ENCODE measurements at places on chromosomes 6 and 20.

DNA sequence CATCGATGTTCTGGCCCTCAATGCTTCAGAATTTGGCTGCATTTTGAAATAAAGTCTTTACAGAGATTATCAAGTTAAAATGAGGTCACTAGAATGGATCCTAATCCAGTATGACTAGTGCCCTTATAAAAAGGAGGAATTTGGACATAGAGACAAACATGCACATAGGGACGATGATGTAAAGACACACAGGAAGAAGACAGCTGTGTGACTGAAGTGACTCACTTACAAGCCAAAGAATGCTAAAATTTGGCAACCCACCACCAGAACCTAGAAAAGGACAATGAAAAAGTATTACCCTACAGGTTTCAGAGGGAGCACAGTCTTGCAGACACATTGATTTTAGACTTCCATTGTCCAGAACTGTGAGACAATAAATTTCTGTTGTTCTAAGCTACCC is 322.8 kb upstream of the GJE1 start:
- no peak for DNase-seq

DNA sequence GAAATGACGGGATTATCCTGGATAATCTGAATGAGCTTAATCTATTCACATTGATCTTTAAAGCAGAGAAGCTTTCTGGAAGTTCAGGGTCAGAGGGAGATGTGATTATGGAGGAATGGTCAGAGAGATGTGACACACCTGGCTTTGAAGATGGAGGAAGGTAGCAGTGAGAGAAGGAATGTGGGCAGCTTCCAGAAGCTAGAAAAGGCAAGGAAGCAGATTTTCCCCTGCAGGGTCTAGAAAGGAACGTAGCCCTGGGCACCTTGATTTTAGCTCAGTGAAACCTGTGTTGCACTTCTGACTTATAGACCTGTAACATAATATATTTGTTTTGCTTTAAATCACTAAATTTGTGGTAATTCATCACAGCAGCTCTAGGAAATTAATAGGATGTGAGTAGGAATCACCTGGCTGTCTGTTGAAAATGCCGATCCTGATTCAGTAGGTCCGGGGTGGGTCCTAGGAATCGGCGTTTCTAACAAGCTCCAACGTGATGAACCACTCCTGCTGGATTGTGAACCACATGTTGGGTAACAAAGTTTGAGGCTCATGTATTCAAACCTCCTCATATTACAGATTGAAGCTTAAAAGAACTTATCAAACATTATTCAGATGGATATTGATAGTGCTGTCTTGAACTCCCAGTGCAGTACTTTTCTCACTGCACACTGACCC is 157.0 kb downstream of the GJA1 start:
- no peak for DNase-seq

DNA sequence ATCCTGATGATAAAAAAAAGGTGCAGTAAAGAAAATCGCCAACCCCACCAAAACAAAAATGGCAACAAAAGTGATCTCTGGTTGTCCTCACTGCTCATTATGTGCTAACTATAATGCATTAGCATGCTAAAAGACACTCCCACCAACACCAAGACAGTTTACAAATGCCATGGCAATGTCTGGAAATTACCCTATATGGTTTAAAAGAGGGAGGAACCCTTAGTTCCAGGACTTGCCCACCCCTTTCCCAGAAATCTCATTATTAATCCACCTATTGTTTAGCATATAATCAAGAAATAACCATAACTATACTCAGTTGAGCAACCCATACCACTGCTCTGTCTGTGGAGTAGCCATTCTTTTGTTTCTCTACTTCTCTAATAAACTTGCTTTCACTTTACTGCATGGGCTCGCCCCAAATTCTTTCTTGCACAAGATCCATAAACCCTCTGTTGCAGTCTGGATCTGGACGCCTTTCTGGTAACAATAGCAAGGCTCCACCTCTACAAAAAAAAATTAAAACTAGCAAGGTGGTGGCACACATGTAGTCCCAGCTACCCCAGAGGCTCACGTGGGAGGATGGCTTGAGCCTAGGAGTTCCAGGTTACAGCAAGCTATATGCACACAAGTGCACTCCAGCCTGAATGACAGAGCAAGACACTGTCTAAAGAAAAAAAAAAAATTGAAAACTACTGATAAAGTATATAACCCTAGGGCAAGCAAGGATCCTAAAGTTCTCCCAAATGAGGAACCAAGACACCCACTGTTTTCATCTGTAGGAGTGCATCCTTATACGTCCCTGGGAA is 278.8 kb upstream of the JARID2 start:
- DNase-seq = no peak

DNA sequence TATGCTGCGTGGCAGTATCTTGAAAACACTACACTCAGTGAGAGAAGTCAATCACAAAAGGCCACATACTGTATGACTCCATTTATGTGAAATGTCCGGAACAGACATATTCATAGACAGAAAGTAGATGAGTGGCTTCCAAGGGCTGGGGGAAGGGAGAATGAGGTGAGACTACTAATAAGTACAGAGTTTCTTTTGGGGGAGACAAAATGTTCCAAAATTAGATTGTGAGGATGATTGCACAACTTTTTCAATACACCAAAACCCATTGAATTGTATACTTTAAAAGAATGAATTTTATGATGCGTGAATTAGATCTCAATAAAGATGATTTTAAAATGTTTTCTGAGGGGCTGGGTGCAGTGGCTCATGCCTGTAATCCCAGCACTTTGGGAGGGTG is 9.2 kb upstream of the SPO11 start:
- no peak for DNase-seq

DNA sequence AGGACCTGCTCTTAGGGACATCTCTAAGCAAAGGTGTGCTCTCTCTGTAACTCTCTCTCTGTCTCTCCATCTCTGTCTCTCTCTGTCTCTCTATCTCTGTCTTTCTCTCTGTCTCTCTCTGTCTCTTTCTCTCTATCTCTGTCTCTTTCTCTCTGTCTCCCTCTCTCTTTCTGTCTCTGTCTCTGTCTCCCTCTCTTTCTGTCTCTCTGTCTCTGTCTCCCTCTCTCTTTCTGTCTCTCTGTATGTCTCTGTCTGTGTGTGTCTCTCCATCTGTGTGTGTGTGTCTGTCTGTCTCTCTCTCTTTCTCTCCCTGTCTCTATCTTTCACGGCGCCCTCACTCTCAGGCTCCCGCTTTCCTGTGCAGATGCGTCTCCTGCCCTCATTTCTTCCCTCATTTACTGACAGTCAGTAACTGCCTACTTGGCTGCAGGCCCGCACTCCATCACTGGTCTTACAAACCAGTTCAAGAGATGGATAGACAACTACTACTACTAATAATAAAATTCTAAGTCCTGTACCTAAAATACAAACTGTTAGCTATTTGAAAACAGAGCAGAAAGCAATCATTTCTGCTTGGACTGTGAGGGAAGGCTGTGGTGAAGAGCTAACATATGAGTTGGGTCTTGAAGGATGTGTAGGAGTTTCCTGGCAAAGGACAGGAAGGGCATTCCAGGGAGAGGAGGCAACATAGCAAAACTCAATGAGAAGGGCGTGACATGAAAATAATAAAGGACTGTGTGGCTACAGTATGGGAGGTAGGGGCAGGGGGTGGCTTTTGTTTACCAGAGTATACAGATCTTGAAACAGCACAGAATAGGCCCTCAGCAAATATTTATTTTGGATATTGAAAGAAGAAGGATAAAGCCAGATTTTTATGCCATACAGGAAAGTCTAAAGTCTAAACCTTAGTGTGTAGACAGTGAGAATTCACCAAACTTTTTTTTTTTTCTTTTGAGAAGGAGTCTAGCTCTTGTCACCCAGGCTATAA is 67.8 kb upstream of the TAB2 start:
- DNase-seq = peak; percentile 20

DNA sequence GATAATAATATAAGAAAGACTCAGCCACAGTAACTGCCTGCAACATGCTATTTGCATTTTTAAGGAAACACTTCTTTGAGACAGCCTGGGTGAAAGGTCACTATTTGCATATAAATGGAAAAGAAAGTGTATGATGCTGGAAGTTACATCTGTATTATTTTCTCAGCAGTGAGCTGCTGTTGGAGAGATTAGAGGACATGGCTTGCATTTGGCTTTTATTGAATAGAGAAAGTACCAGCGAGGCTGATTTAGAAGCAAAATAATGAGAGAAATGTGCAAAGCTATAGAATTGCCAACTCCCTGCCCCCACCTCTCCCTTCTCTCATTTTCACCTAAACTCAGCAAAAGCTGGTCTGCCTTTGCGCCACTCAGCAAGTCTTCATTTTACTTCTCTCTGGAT is 12.7 kb downstream of the MYT1 start:
- DNase-seq = no peak

DNA sequence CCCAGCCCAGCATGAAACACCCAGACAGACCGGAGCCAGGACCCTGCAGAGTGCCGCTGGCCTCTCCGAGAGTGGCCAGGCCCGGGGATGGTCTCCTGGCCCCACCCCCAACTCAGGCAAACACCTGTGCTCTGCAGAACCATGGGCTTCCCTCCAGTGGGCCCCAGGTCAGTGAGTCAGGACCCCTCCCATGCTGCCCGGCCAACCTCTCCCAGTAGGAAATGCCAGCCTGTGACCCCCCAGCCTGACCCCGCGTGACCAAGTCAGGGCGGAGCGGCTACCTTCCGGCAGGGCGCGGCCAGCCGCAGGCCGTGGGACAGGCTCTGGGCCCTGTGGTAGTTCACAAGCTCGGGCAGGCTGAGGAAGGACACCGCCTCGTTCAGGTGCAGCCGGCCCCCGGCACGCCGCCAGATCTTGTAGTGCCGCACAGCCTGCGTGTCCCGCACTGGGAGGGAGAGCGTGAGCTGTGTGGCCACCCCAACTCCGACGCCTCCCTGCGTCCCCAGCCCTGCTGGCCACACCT is 3.2 kb downstream of the PTK6 start:
- no peak for DNase-seq

DNA sequence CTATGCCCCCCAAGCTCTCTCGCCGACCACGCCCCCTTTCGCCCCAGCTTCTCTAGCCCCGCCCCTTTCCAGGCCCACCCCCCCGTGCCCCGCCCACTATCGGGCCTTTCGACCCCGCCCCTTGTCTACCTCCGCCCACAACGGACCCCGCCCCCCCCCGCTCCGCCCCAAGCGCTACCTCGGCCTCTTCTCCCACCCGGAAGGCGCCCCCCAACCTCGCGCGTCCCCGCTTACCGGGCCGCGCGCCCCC is 200 bp downstream of the ZBTB22 start:
- DNase-seq = no peak

DNA sequence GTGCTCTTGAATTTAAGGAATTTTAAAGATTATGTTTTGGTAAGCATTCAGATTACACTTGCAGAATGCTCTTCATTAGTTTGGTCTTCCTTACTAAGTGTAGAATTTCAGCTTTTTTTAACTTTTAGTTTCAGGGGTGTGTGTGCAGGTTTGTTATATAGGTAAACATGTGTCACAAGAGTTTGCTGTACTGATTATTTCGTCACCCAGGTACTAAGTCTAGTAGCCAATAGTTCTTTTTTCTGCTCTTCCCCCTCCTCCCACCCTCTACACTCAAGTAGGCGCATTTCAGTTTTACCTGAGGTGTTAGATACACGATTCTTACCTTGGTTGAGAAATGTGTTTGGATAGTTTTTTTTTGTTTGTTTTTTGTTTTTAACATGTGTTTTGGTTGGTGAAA is 68.3 kb downstream of the AFG1L start:
- no peak for DNase-seq

DNA sequence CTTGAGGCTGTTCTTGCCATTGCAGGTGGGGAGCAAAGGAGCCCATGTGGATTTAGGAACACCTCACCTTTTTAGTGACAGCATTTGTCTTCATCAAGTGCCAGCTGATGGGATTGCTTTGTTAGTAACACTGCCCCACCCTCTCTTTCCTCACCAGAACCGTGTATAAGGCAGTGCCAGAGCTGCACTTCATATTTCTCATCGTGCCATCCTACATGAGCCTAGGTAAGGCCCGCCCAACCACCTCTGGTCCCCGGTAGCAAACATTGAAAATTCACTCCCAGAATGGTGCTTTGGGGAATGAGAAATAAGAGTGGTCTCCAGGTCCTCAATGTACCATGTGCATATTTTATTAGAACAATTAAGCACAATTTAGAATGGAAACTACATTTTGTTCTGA is 22.7 kb downstream of the CFAP61 start:
- no peak for DNase-seq

DNA sequence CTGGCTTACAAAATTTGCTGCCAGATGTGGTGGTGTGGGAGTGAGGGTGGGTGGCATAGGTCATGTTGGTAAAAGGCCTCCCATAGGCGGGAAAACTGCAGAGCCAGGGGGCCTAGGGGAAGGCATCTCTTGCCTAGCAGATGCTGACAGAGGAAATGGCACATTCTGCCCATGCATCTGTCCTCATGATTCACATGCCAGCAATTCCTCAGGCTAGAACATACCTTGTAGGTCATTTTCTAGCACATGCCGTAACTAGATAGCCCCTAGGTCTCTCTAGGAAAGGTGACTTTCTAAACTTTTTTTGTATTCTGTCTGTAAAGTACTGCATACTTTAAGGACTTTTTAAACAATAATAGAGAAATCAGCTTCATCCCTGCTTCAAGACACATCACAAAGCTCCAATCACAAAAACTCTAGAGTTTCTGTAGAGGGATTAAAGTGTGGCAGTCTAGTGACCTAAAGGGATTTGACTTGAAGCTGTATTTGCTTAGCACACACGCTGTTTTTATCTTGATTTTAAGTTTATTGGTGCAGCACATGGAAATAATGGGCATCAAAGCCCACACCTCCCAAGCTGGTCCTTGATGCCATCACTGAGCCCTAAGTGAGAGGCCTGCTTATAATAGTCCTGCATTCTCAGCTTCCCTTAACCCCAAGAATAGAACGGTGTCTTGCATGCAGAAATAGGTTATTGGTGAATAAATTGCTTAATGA is 55.2 kb downstream of the ANKEF1 start:
- no peak for DNase-seq

DNA sequence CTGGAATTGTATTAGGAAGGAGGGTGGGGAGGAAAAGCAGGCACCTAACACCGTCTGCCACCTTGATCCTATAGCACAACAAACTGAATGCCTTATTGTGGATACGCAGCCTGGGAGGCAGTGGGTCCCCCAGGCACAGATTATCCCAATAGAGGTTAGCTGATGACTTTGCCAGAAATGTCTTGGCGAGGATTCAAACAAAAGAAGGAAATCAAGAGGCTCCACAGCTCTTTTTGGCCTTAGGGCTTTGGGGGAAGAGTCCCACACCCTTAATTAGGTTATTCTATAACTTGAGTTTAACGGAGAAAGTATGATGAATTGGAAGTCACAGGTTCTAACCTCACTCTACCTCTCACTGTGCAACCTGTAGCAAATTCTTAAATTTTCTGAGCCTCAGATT is 102.0 kb downstream of the MRPL14 start:
- no peak for DNase-seq

GRCh38 chr20:49785852-49786175 is 26.8 kb upstream of the SLC9A8 start:
- DNase-seq = no peak

DNA sequence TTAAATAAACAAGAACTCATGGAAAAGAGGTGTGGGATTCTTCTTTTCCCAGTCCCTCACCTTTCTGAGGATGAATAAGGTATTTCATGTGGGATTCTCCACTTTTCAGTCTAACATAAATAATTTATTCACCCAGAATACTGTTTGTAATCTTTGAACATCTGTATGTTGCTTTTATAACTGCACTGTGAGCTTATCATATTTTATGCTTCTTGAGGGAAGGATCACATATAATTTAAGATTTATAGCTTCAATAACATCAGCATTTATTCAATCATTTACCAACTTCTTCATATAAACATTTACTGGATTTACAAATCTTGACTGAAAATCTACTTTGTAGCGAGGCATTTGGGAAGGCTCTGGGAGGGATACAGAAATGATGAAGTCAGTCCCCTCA is 154.2 kb upstream of the KCNK16 start:
- no peak for DNase-seq

All from LoVo (cell line).